Naive thymus-derived CD8-positive, alpha-beta T cell (primary cell): ENCODE measurements at places on chromosomes 5 and 9. TPM values are rescaled to one million over a fixed set of nuclear protein-coding genes. Genes with fewer than 3 reads are reported as not detected.

The TMEM232 gene
- not detected for polyA plus RNA-seq

The PHYHD1 gene
- polyA plus RNA-seq, result 2.6 TPM

The KIF12 gene
- not detected for polyA plus RNA-seq

The CTXN3 gene
- polyA plus RNA-seq, result not detected

The BAAT gene
- polyA plus RNA-seq, result not detected
